IPS DF 6.9 (cell line): ENCODE measurements at places on chromosomes 11 and 22.

DNA sequence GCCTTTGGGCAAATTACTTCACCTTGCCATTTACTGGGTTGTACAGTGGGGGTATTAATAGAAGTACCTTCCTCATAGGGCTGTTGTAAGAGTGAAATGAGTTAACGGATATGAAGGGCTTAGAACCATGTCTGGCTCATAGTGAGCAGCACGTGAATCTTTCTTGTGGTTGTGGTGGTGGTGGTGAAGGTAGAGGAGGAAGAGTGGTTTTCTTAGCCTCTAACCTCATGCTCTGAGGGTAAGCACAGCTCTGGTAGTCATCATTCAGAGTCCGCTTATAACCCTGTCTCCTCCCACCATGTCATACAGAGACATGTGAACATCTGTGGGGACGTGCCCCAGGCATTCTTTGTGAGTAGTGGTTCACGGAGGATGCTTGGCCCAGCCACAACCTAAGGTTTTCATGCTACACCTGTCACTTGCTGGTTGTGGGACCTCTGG is 43.6 kb downstream of the TEAD1 start:
- no peak for DNase-seq

GRCh38 chr22:25110846-25111578 is 88.6 kb upstream of the CRYBB3 start:
- peak; percentile 67 for DNase-seq

GRCh38 chr11:14386895-14387480 is 28.0 kb upstream of the RRAS2 start:
- peak; percentile 58 for DNase-seq

GRCh38 chr11:61945191-61945590 is 5.0 kb upstream of the BEST1 start:
- no peak for DNase-seq

- no peak for DNase-seq
Measured at GRCh38 chr11:10524471-10524870, 16.5 kb downstream of the RNF141 start.

DNA sequence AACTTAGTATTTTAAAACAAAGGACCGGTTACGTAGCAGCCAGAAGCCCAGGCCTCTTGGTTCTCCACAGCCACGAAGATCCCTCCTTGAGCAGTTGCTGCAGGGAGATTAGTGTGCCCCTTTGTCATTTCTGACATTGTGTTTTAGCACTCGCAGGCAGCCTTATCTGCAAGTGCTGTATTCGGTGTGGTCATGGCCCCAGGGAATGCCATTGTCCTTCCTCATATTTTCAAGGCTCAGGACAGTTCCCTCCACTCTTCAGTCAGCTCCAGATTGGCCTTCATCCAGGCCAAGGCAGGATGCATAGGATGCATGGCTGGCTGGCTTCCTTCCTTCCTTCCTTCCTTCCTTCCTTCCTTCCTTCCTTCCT is 88.5 kb downstream of the ZBTB16 start:
- DNase-seq, result no peak

DNA sequence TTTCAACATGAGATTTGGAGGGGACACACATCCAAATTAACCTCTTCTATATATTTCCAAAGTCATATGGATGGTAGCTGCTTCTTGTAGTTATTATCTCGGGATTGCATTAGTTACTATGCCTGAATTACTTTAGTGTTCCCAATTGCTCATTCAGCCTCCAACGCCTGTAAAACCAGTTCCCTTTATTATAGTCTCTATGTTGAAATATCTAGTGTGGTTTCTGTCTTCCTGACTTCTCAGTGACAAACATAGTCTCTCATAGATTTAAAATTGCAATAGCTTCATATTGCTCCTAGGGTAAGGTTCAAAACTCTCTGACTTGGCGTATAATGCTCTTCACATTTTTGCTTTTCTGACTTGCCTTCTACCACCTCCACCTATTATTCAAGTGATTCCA is 366.4 kb downstream of the CASP12 start:
- DNase-seq, result no peak

DNA sequence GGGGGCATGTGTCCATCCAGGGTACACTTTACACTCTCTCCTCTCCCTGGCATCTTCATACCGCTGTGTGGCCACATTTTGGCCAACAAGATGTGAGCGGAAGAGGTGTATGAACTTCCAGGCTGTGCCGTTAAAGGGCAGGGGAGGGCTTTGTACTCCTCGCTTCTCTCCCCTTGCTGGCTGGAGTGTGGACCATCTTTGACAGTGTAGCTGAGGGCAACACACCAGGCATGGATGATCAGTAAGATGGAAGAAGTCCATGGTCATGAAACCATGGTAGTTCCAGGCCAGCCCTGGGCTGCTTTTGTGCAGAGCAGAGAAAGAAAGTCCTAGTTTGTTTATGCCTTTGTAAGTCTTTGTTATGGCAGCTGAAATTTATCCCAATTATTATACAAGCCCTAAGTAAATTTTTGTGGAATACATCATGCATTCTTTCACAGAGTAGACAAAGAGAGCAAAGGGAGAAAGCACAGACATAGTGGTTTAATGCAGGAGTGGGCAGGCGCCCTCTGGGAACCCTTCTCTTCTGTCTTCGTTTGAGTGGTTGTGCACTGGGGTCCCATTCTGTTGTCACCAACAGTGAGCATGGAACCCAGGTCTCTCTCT is 70.4 kb downstream of the FBXO7 start:
- no peak for DNase-seq

DNA sequence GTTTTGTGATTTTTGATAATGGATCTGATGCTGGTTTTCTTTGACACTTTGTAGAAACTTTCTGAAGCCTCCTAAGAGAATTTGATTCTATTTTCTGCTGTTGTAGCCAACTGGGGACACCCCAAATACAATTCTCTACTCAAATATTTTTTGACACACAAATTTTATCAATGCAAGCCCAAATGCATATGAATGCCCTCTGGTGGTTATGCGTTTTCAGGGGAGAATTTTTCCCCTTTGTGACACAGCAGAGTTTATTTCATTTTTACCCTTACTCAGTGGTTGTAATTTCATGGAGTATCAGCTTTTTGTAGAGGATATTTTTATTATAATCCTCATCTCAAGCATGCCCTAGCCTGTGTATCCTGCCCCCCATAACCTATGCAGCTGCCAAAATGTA is 44.7 kb upstream of the MTMR2 start:
- DNase-seq, result no peak

DNA sequence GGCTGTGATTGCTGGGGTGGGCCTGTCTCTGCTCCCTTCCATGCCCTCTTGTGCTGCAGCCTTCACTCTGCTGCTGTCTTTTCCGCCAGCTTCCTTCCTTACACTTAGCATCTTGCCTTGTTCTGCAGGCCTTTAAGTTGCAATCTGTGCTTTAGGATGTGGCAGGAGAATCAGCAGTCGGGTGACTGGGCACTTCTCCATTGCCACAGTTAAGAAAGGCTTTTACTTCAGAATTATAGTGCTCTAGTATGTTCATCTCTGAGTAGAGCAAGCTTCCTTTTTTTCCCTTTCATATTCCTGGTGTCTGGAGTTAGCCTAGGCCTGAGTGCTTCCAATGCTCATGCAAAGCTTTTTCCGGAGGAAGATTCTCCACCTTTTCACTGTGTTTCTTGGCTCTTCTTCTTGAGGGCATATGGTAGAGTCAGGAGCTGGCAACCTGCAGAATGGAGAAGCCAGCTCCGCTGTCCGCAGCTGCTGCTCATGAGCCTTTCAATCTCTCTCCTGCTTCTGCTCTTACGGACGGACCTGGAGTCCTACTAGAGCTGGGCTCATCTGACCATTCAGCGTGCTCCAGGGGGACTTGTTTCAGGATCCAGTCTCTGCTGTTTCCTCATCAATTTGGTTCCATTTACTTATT is 20.2 kb downstream of the PPP6R2 start:
- no peak for DNase-seq

GRCh38 chr11:35344681-35345574 is 74.4 kb downstream of the SLC1A2 start:
- DNase-seq, result no peak

DNA sequence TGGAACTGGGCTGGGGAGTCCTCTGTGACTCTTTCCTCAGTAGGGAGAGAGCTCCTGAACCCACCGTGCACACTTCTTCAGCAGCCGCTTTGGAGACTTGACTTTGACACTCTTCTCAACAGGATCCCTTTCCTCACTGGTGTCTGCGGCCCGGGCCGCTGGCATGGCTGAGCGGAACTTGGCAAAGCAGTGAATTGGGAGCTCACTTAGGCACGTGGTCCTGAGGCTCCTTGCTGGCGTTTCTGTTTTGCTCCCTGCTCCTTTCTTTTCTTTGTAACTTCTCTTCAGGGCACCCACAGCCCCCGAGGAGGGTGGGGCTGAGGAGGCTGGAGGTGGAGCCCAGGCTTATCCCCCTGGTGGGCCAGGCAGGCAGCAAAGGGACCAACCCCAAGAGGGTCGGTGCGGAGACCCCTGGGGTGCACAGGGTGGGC is 8.4 kb upstream of the KCNQ1OT1 start:
- DNase-seq, result no peak

GRCh38 chr11:108069947-108070346 is 51.4 kb upstream of the ACAT1 start:
- DNase-seq, result no peak

GRCh38 chr11:60265373-60266214 is 14.9 kb upstream of the MS4A4A start:
- peak; percentile 39 for DNase-seq

DNA sequence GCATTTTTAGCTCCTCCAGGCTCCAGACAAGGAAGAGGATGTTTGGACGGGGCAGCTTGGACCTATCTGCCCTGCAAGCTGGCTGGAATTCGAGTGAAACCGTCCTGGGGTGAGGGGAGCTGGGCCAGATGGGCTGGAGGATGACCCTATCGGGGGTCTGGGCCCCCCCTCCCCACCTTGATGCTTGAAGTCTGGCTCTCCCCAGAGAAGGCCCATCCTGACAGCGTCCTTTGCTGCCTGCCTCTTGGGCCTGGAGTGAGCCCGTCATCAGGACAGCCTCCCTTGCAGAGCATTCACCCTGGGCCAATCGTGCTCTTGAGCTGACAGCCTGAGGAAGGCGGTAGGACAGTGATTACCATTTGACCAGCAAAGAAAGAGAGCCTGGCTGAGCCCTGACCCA is 5.3 kb upstream of the PDGFB start:
- DNase-seq, result no peak

GRCh38 chr11:34827228-34827627 is 89.0 kb downstream of the APIP start:
- DNase-seq, result no peak

GRCh38 chr11:60993615-60994014 is 22.1 kb downstream of the CD6 start:
- no peak for DNase-seq

GRCh38 chr22:40502919-40503318 is 132.5 kb downstream of the SGSM3 start:
- no peak for DNase-seq

- DNase-seq, result no peak
Measured at GRCh38 chr11:31757260-31757835, 53.8 kb downstream of the PAX6 start.

DNA sequence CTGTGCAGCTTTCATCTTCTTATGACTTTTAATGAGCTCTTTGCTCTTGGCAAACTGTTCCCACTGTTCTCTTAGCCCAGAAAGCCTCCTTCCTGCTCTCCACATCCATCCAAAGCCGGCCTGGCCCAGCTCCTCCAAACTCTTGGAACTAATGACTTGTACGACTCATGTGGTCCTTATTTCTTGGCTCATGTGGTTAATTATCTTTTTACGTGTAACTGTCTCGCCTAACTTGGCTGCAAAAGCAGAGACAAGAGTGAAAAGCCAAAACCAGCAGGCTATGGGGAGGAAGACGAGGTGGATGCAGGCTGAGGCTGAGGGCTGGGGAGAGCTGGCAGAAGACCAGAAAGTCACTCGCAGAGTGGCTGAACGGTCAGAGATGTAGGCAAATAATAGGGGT is 5.5 kb downstream of the CSNK2A3 start:
- no peak for DNase-seq

DNA sequence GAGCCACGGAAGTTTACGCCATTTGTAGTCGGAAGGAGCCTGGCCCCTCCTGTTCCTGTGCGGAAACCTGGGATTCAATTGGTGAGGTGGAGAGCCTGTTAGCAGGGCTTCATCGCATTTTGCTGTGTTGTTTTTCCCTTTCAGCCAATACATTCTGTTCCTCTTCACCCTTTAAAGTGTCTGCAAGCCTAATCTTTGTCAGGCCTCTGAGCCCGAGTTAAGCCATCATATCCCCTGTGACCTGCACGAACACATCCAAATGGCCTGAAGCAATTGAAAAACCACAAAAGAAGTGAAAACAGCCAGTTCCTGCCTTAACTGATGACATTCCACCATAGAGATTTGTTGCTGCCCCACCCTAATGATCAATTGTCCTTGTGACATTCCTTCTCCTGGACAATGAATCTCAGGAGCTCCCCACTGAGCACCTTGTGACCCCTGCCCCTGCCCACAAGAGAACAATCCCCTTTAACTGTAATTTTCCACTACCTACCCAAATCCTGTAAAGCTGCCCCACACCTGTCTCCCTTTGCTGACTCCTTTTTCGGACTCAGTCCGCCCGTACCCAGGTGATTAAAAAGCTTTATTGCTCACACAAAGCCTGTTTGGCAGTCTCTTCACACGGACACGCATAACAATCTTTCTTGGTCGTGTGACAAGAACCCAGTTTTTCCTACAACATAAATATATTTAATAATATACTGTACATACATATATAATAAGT is 37.1 kb upstream of the MMP12 start:
- DNase-seq, result no peak

GRCh38 chr11:25790396-25790795 is 541.5 kb upstream of the ANO3 start:
- no peak for DNase-seq

DNA sequence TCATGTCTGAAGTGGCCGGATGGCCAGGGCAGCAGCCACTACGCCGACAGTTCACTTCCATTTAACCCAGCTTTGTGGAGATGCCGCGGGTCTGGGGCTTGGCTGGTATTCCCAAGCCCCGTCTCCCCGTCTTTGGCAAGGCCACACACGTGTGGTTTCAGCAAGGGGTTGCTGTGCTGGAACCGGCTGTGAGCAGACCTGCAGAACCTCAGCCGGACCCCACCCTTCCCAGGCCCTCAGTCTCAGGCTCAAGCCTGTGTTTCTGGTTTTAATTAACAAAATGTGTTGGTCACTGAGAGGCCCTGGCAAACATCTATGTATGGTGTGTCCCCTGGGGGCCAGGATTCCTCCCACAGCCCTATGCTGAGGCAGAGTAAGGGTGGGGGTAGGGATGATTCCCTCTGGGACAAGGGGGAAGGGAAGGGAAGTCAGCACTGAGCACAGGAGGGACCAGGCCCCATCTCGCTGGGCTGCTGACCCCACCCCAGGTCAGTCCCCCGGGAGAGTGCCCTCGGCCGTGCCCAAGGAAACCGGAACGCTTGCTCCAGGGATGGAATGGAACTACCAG is 9.3 kb downstream of the OSBPL5 start:
- no peak for DNase-seq

- DNase-seq, result no peak
Measured at GRCh38 chr11:35804451-35805040, 139.3 kb upstream of the LDLRAD3 start.

GRCh38 chr11:64157631-64158394 is 8.1 kb downstream of the MACROD1 start:
- no peak for DNase-seq

DNA sequence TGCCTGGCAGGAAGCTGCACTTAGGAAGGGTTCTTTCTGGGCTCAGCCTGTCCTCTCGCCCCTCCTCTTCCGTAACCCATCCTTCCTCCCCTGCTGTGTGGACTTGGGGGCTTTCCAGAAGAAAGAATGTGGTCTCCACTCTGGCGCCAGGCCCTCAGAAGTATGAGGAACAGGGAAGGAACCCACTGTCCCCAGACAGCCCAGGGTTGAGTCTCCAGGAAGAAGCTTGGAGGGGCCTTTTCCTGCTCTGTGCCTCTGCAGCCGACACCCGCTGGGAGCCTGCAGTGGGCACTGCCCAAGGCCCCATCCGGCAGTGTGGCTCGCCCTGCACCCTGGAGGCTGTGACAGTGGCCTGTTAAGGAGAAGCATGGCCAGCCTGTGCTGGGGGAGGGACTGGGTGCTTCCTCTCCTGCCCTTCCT is 112.6 kb downstream of the ST3GAL4 start:
- DNase-seq, result no peak
